ENCODE measurements at places on chromosomes 4 and X.

GRCh38 chr4:1170976-1171310, 1.4 kb downstream of the SPON2 start:
- DNase-seq = no peak

- DNase-seq = no peak
Observed at GRCh38 chrX:4373791-4374190, 660.3 kb upstream of the PRKX start.

DNA sequence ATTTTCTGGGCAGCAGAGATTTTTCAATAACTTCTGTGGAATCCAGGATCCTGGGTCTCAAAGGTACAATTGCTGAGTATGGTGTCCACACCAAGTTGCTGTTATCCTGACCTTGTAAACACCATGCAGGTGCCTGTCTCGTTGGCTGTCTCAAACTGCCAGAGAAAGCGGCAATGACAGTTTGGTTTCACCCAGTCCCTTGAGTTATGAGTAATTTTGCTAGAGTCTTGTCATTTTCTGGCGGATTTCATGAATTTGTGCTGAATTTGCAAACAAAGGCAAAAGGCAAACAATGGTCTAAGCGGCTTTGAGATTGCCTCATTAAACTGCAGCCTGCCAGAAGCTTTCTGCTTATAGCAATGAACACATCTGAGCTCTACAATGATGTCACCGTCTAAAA, 847.9 kb downstream of the RAB28 start:
- DNase-seq = no peak

GRCh38 chrX:110022599-110023448, 19.9 kb downstream of the TMEM164 start:
- DNase-seq = no peak

GRCh38 chr4:11542952-11543351, 114.3 kb upstream of the HS3ST1 start:
- DNase-seq = no peak

GRCh38 chrX:3713225-3713936, at the start of gene PRKX:
Gene PRKX, minus strand, starts transcription at chrX:3713649. Its CDS starts 396 bp downstream, at chrX:3713253.
- DNase-seq = peak; percentile 69

- no peak for DNase-seq
Observed at GRCh38 chr4:31548021-31548420, 827.9 kb downstream of the PCDH7 start.

DNA sequence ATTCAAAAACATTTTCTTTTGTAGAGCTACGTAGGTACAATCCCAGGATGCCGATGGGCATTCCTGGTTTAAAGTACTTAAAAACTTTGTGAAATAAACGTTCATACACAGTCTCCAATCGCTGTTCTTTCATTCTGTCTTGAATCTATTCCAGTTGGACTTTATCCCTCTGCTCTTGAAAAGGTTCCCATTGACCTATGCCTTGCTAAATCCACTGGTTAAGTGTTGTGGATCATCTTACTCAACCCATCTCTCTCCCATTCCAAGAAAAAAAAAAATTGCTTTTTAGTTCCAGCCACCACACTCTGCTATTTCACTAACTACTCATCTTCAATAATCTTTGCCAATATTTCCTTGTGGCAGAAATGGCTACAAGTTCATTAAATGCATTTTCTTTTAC, 542.3 kb upstream of the GRIA3 start:
- no peak for DNase-seq

- DNase-seq = peak; percentile 54
Observed at GRCh38 chr4:163166041-163166579, 580 bp downstream of the NAF1 start.

- DNase-seq = no peak
Observed at GRCh38 chrX:137234651-137235402, 201.0 kb upstream of the GPR101 start.

DNA sequence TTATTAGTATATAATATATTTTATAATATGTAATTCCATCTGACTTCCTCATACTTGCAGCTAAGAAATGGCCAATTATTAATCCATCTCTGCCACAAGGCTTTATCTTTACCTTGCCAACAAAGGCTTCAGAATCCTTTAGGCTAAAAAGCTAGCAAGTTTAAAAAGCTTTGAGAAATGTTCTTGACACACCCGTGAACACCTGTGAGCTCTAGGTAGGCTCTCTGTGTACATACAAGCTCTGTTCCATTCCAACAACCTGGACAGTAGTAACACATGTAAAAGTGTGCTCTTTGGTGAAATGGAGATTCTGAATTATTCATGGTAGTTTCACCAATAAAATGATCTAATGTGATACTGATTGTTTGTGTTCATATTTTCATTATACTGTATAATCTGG, 49.7 kb upstream of the USP9X start:
- no peak for DNase-seq

GRCh38 chrX:41327341-41327740, 6.6 kb upstream of the DDX3X start:
- DNase-seq = no peak

GRCh38 chr4:101049549-101050001, 297.8 kb downstream of the PPP3CA start:
- DNase-seq = no peak

DNA sequence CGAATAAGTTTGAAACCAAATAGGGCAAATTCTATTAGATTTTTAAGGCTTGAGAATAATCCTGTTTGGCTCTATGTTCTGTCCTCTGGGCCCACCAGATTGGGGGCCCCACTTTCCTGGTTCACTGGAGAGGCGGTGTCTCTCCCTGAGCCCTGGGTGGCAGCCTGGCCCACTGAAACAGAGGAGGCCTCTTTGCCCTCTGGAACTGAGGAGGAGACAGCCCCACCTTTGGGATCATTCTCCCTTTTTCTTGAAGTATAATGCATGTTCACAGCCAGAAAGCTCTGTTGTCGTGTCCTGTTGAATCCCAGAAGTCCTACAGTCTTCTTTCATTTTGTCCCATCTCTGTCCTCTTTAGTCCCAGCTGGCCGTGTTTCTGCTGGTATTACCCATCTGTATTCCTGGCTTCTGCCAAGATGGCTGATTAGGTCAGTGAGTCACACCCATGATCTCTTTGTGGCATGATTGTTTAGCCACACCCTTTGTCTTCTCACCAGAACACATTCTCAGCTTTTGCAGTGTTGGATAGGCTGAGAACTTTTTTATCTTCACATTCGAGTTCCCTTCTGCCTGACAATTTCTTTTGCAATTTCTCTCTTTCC, 8.1 kb upstream of the TBC1D25 start:
- DNase-seq = no peak

GRCh38 chr4:158208963-158209640, 1.2 kb upstream of the TMEM144 start:
- DNase-seq = no peak

GRCh38 chr4:55733932-55734331, 85.7 kb upstream of the EXOC1L start:
- DNase-seq = no peak

GRCh38 chr4:171644430-171645057, 168.7 kb upstream of the GALNTL6 start:
- DNase-seq = no peak

DNA sequence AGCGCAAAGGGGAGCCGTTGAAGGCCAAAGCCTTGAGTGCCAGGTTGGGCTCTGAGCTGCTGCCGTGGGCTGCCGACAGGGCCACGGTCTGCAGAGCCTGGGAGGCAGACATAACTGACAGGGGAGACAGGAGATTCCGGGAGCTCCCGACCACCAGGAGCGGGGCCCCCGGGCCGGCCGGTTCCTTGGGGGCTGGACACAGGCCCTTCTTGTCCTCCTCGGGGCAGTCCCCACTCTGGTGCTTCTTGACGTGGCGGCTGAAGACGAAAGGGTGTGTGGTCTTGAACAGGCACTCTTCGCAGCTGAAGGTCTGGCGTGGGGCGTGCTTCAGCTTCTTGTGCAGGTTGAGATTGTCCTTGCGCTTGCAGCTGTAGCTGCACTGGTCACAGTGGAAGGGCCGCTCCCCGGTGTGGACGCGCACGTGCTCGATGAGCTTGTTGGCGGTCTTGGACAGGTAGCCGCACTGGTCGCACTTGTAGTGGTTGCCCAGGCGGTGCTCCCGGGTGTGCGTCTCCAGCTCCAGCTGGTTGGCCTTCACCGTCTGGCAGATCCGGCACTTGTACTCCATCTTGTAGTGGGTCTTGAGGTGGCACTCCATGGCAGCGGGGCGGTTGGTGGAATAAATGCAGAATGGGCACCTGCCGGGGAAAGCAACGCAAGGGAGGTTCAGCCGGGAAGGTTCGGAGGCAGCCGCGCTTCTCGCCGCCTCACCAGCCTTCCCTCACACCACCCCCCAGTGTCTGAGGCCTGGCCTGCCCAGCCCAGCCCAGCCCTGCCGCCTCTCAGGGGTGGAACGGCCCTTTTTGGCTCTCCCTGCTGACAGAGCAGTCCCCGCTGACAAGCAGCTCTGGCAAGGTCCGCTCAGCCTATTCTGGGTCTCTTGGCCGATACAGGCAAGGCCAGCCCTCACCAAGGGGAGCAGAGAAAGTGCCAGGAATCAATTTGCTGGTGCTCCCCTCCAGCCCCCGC, 81.3 kb downstream of the C4orf51 start:
- no peak for DNase-seq

- DNase-seq = no peak
Observed at GRCh38 chr4:174742561-174742960, 86.5 kb downstream of the GLRA3 start.

- DNase-seq = peak; percentile 38
Observed at GRCh38 chr4:149980941-149981340, 97.3 kb upstream of the DCLK2 start.

DNA sequence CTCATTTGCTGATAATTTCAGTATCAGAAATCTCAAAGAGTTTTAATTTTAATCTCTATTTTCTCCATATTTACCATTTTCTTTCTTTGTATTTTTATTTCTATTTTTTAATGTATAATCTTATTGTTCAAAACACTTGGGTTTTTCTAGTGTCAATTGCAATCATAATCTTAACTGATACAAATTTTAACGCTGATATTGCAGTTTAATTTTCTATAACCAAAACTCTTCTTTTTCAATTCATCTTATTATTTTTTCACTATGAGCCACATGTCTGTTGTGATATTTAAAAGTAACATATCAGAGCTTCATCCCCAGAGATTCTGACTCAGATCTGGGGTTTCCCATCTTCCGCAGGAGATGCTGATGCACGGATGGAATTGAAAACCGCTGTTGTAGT, 16.2 kb downstream of the ADAM29 start:
- DNase-seq = no peak

Data from stimulated activated naive CD8-positive, alpha-beta T cell treated with anti-CD3 and anti-CD28 coated beads, Interleukin-15, Interleukin-2, amounts not matched to agents 100 U/mL and 50 U/mL, for 24 hours (primary cell).